Ecto neural progenitor cell (in vitro differentiated cells): ENCODE measurements at places on chromosomes 11 and 22.

GRCh38 chr22:48535868-48536540 lies 1291.7 kb downstream of the BRD1 start:
- no peak for DNase-seq

GRCh38 chr11:128409476-128409875 lies 177.9 kb downstream of the ETS1 start:
- DNase-seq, result no peak

DNA sequence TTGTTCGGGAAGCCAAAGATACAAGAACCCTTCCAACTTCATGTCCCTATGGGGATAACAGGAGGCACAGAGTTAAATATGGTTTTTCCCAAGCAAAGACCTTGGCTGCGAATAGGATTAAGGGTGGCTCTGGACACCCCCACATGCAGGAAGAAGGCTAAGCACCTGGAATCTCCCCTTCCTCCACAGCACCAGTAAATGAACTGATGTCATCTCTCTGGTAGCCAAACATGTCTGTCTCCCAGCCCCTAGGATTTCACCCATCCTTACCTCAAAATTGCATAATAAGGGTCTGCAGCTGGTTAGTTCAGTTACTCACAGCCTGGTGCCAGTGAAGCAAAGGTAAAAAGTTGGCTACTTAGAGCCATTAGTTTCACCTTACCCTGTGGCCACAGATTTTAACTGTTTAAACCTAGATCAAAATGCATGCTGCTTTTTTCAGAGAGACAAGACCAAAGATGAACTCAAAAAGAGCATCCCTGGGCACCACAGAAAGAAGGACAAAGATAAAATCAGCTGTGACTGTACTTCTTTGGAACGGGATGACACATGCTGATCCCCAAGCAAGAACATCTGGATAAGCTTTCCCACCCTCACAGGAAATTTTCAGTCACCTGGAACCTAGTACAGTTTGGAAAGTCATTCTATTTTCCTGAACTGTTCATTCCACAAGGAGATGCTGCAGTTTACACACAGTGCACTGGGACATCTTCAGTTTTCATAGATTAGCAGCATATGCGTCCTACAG lies 77.2 kb upstream of the AKIP1 start:
- DNase-seq, result peak; percentile 23

DNA sequence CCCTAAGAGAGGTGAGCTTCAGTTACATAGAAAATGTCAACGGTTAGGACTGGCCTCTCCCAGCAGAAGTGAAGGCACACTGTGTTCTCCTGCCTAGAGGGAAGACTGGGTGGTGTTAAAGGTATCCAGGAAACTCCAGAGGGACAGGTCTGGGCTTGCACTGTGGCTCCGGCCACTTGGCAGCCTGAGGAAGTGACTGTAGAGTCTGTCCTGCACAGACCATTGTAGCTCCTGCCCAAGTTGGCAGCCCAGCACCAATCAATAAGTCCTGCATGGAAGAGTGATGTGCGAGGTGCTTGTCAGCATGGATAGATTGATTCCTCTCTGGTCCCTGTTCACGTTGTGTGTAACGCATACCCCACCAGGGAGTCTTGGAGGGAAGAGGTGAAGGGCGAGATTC lies 284.8 kb downstream of the TENM4 start:
- no peak for DNase-seq

GRCh38 chr22:19455585-19456370 lies 8.3 kb upstream of the C22orf39 start:
- DNase-seq, result no peak

DNA sequence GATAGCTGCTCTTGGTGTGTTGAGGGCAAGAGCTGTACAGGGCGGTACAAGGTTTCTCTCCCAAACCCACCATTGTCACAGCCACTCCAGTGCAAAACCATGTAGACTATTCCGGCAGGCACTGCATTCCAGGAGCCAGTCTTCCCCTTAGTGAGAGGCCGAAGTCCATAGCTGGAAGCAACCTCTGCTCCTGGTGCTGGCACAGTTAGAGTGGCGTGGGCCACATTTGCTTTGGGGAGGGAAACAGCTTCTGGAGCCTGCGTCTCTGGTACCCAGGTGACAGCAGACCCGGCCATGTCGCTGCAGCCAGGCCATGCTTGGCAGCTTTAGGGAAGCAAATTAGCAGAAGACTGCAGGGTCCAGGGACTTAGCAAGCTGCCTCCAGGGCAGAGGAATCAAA lies 788.0 kb downstream of the BRD1 start:
- no peak for DNase-seq

- no peak for DNase-seq
Measured at GRCh38 chr22:46220921-46221320, 29.2 kb downstream of the CDPF1 start.
